Posterior vena cava (tissue), 2 donors: ENCODE measurements at places on chromosomes 6 and 20.

GRCh38 chr6:161498359-161498758, 224.5 kb upstream of the AGPAT4 start:
- no peak for DNase-seq

- no peak for DNase-seq
Observed at GRCh38 chr6:166282394-166283032, 25.7 kb downstream of the PRR18 start.

DNA sequence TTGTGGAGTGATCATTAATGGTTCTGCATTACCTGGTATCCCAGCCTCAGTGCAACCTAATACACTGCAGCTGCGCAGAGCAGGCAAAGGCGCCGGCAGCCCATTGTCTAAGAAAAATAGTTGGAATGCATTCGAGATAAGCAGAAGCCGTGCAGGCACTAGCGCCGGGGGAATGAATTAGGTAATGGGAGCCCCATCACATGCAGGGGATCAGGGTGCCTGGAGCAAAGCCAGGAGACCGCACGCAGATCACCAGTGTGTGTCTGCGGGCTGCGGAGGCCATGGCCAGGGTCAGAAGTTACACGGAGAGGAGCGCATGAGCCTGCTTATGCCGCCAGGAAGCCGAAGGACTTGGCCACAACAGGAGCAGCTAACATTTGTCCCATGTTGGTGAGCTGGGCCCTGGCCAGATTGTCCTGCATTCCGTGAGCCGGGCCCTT, 156.8 kb downstream of the DLL1 start:
- peak; percentile 67 for DNase-seq

GRCh38 chr6:22073516-22074198, 223.2 kb downstream of the PRL start:
- DNase-seq = no peak

- DNase-seq = no peak
Observed at GRCh38 chr6:48817333-48818051, 645.6 kb downstream of the MMUT start.

DNA sequence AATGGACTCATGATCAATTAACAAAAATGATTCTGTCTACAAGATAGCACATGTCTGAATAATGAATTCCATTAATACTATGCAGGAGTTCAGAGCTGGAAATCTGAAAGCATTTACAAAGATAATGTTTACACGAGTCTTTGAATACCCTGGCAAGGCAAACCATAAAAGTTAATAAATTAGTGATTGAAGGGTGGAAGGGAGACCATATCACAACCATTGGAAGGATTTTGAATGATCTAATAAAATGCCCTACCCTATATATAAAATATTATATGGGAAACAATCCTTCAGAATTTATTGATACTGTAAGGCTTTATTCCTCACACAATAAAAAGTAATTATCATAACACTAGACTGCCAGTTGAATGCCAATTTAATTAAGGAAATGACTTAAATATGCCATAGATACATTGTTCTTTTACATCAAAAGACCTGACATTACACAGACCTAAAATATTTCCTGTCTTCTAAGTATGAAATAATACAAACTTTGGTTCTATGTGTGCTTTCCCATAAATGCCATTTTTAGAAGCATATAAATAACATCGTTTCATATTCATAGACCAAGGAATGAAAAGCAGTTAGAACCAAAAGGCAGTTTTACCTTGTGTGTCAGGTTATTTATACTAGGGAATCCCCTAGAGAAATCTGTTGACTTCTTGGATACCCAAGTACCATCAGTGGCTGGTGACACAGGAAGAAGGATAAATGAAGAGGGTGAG, 249.2 kb upstream of the MARCKS start:
- DNase-seq = no peak

GRCh38 chr6:41032830-41033229, 6.2 kb downstream of the UNC5CL start:
- no peak for DNase-seq

GRCh38 chr6:152223636-152224035, 413.5 kb downstream of the SYNE1 start:
- no peak for DNase-seq

DNA sequence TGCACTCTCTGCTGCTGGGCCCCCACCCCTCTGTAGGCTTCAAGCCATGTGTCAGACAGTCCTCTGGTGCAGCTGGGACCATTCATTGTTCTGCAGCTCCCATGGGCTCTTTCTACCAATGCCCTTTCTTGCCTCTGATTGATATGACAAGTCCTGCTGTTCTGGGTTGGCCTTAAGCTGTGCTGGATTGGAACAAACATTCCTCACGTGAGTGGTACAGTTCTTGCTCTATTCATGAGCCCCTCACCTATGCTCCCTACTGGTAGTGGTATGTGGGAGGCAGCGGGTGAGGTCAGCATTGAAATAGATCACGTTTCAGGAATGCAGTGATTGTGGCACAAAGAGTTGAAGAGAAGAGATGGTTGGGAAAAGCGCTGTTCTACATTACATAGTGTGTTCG, 48.8 kb upstream of the RALY start:
- DNase-seq = no peak

- no peak for DNase-seq
Observed at GRCh38 chr6:50816947-50817645, 1.6 kb upstream of the TFAP2B start.

GRCh38 chr6:128367437-128367836, 153.0 kb downstream of the PTPRK start:
- DNase-seq = no peak

DNA sequence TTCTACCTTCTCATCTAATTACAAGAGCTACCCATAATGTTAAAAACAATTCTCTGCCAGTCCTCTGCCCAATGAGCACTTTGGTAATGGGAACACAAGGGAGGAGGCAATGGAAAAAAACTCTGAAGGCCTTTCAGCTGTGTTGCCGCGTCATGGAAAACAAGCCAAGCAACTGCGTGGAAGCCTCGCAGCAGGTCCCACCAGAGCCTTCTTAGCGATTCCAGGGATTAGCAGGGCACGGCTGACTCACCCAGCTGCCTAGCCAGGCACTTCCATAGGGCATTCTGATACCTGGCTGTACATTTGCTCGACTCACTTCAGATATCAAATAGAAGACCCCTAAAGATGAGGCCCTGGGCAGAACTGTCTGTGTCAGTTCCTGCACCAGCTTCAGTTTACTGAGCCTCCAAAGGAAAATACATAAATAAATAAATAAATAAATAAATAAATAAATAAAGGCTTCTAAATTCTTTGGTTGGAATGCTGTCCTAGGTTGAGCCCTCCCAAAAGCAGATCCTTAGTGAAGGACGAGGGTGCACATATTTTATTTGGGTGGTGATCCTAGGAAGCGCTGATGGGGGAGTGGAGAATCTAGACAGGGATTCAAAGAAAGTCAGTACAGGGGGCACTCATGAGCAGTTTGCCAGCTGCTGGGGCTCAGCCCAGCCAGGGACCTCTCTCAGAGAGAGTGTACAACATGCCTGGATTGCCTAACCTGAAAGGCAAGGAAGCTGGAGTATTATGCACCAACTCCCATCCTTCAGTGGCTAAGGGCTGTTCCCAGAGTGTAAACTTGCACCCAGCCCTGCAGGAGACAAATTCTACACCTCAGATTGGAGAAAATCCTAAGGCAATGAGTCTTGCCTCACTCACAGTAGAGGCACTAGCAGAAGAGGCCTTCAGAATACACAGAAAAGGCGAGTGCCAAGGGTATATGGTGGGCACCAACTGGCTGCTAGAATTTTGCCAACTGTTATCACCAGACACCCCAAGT, 18.2 kb downstream of the SNAP25 start:
- DNase-seq = no peak

DNA sequence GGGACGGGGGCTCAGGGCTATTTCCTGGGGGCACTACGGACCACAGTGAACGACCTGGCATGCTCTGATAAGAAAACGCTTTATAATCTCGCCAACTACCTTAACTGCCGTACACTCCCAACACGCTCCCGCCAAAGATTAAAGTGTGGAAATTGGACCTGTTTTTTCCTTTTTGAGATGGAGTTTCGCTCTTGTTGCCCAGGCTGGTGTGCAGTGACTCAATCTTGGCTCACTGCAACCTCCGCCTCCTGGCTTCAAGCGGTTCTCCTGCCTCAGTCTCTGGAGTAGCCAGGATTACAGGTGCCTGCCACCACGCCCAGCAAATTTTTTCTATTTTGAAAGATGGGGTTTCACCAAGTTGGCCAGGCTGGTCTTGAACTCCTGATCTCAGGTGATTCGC, 346 bp upstream of the SLC44A4 start:
- DNase-seq = no peak

DNA sequence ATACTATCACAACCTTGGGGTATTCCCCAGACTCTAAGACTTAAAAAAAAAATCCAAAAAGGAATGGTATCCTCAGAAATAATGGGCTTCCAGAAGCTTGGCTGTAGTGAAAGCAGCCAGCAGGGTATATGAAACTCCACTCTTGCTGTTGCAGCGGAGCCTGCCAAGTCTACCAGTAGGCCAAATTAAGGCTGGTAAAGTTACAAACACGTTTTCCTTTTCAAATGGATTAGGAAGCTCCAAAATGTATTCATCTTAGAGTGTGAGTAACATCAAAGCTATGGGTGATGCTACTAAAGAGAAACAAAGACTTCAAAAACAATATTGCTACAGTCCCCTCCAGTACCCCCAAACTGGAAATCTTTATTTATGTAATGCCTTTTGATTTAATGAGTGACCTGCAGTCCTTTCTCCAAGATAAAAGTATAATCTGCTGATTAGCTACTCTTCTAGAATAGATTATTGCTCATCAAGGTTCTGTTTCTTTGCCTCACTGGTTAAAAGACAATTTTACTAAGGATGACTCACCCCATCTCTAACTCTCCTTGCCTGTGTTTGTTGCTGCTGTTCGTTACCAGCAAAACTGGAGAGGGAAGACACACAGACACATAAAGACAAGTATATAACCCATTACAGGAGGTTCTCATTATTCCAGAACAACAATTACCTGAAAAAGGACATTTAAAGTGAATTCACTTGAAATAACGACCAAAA, 84.9 kb downstream of the BTBD9 start:
- DNase-seq = no peak

GRCh38 chr6:82066991-82067411, 180.5 kb downstream of the IBTK start:
- DNase-seq = no peak

DNA sequence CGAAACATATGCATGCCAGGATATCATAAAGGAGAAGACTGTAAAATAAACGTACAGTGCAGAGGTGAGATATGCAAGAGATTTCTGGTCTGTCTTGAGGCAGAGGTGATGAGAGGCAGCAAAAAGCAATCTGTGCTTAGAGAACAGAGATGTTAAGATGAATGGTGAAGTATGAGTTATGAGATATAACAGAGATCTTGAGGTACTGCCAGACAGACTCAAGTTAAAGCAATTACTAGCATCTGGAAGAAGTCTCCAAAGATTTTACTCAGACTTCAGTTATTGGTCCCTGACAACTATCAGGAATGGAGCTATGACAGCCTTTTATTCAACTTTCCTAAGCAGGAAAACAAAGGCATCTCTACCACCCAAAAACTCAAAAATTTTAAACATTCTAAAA, 122.8 kb upstream of the DST start:
- DNase-seq = no peak

GRCh38 chr6:13147376-13147775, 181.0 kb downstream of the TBC1D7 start:
- no peak for DNase-seq

- DNase-seq = no peak
Observed at GRCh38 chr6:155528982-155529453, 73.4 kb upstream of the NOX3 start.

- no peak for DNase-seq
Observed at GRCh38 chr20:63694584-63695423, 1.6 kb upstream of the TNFRSF6B start.

GRCh38 chr6:155187106-155187505, 76.7 kb upstream of the CLDN20 start:
- DNase-seq = no peak

DNA sequence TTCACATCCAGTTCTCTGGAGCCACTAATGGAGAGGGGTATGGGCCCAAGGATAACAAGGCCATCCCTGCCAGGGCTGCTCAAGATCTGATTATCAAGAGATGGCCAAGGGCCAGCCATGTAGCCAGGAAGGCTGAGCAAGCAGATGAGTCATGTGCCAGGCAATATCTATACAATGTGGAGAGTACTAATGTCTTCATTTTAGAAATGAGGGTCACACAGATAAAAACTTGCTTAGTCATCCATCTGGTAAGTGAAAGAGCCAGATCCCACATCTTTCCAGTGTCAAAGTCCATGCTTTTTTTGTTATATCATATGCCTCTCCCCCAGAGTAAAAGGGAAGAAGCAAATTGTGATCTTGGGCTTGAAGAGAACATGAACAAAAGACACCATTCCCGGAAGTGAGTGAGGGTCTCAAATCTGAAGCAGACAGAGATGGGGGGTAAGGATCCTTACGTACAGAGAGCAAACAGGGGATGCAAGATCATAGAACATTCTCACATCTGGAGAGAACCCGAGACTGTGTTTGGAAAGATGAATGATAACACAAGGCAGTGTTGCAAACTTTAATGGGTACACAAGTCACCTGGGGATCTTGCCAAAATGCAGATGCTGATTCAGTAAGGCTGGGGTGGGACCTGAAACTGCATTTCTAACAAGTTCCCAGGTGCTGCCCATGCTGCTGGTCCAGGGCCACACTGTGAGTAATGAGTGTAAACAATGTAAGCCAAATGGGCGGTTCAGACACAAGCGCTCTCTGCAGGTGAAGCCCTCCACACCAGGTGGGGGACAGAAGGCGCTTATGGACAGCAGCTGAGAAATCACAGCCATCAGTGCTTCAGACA, 20.0 kb upstream of the GSTA3 start:
- no peak for DNase-seq

DNA sequence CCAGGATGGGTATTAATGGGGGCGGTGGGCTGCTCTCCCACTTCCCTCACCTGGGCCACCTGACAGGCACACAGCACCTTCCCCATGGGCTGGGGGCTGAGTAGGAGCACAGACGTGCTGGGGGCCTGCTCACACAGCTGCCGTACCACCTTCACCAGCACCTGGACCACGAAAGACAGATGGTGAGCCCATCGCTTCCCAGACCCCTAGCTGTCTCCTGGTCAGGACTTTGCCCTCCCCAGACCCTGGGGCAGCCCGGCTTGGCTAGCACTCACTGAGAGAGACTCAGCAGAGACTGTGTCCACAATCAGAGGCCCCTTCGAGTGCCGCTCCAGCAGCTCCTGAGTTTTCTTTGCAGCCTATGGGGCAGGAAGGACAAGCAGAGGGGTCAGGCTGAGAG, 12.0 kb downstream of the AARS2 start:
- DNase-seq = peak; percentile 76

GRCh38 chr6:152634773-152635172, 2.4 kb downstream of the SYNE1 start:
- no peak for DNase-seq

DNA sequence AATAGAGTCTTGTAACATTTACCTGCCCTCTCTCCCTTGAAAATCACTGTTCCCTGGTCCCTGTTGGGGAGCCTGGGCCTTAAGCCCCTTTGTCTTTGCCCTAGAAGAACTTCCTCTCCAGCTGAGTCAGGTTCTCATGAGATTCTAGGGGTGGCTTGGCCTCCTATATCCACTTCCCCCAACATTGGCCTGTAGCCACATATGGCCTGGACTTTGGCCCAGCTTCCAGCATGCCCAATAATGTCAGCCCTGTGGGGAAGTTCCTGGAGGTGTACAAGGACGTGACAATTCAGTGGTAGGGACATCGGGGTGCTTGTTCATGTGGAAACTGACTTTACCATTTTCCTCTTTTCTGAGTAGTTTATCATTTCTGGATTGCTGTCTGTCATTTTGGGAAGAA, 17.2 kb upstream of the MAS1L start:
- DNase-seq = no peak
